ENCODE measurements at places on chromosomes 11 and 22.

DNA sequence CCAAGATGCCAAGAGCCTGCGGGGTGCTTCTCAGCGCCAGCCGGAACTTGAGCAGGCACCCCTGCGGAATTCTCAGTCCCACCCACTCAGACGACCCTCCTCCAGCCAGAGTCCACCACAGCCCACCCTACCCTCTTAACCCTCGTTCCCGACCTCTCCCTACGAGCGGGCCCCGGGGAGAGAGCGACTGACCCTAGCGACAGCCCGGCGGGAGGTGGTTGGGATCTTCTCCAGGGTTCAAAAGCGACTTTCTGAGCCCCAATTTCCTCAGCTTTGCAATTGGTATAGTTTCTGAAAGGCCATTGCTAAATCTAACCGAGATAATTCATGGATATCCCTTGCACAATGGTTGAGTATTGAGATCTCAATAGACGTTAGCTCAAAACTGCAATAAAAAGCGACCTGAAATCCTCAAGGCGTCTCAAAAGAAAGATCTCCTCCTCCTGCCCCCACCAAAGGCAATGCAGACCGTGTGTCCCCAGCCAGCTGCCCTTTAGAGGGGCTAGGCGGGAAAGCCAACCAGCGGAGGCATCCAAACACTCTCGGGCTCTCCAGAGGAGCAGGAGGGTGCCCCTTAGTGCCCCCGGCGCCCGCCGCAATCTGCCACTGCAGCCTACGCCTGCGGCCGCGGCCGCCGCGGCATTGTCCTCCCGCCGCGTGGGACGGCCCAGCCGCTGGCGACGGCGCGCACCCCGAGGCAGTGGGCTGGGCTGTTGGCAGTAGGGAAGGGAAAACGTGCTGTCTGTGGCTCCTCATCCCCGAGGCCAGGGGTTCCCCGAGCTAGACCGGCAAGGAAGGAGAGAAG lies 1.5 kb upstream of the SLC6A5 start:
- DNase-seq, result no peak

DNA sequence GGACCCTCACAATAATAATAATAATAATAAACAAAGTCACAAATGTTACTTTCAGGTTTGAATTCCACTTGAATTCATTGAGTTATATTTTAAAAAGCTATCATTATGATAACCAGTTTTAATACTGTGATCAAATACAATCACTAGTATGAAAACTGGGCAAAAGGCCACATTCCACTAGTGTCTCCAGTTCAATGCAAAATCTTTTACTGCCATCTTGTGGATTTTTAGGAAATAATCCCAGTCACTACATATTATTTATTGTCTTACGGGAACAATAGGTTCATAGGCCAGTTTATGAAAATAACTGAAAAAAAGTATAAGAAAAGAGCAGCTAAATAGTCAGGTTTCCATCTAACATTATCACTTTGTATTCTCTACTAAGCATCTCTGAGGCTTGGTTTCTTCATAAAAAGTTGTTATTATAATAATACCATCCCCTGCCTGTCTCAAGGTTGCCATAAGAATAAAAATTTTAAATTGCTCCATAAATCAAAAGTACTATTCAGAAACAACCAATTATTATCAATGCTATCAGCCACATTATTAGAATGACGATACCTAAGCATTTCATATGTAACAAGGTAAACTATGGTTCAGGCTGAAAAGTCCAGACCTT lies 533.9 kb upstream of the CCDC90B start:
- no peak for DNase-seq

- no peak for DNase-seq
Observed at GRCh38 chr11:8230178-8230859, 33.4 kb downstream of the LMO1 start.

DNA sequence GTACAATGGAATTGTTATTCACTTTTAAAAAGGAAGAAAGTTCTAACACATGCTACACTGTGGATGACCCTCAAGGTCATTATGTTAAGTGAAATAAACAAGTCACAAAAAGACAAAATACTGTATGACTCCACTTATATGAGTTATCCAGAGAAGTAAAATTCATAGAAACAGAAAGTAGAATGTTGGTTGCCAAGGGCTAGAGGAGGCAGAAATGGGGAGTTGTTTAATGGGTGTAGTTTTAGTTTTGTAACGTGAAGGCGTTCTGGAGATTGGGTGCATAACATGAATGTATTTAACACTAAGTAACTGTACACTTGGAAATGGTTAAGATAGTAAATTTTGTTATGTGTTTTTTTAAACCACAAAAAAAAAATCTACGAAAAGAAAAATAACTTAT lies 43.8 kb downstream of the CCDC81 start:
- DNase-seq, result no peak

- DNase-seq, result no peak
Observed at GRCh38 chr11:26572770-26573402, 823 bp upstream of the MUC15 start.

DNA sequence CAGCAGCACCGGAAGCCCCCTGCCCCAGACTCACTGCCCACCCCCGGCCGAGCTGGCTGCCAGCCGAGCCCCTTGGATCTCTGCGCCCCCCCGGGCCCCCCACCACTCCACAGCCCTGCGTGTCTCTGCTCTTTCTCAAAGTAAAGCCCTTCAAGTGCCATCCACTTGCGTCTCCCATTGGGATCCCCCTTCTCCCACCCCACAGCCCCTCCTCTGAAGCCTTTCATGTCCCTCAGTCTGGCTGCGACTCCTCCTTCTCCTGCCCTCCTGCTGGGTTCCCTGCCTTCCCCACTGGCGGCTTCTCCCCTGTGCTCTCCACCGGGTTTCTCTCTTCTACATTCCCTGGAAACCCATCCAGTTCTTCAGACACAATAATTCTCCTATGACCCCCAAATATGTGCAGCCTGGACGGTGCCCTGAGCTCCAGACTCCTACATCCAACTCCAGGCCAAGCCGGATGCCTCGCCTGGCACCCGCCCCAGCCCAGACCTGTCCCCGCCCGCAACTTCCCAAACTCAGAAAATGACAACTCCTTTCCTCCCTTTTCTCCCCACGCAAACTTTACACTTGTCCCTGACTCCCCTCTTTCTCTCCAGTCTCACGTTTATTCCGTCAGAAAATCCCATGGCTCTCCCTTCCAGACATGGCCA lies 108.9 kb downstream of the WNT7B start:
- no peak for DNase-seq

- no peak for DNase-seq
Observed at GRCh38 chr11:17641792-17642350, 77.5 kb upstream of the MYOD1 start.
